Caco-2 (cell line): ENCODE measurements at places on chromosomes 13 and 19. TPM values are rescaled to one million over a fixed set of nuclear protein-coding genes. Genes with fewer than 3 reads are reported as not detected.

TEKTIP1 gene
- 1.5 and 1.9 TPM in 2 replicates for total RNA-seq

DNA sequence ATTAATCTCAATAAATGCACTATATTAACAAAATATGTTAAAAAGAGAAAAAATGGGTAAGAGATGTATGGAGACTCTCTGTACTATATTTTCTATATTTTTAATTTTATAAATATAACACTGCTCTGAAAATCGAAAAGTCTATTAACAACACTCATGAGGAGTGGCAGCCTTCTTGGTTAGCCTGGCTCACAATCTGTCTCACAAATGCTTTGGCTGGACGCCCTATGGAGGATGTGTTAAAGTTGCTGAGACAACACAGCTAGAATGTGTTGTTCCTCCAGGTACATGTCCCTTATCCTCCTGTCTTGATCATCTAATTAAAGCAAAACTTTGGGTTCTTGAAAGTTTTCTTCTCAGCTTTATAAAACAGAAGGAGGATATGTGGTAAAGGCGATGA is 396.6 kb upstream of the PCDH20 start:
- H3K27me3 ChIP-seq = no peaks in the 10 kb centered on the region
- no peak overlapping the region for H3K4me3 ChIP-seq
- H3K27ac ChIP-seq = no peak overlapping the region
- DNase-seq = no peak
- H3K36me3 ChIP-seq = no peaks in the 10 kb centered on the region
- no peaks in the 10 kb centered on the region for H3K4me1 ChIP-seq

ZNF223 gene
- 9.9 and 11.3 TPM in 2 replicates for total RNA-seq

- H3K4me3 ChIP-seq = no peak overlapping the region
- no peak for DNase-seq
- H3K27me3 ChIP-seq = no peaks in the 10 kb centered on the region
- H3K36me3 ChIP-seq = no peaks in the 10 kb centered on the region
- no peaks in the 10 kb centered on the region for H3K4me1 ChIP-seq
- no peak overlapping the region for H3K27ac ChIP-seq
These were observed 1618.7 kb downstream of the OLFM4 start for GRCh38 chr13:54647275-54647674.

PLK5 gene
- total RNA-seq = 0.19 TPM in 1 of 2 replicates, not detected in the other

DNA sequence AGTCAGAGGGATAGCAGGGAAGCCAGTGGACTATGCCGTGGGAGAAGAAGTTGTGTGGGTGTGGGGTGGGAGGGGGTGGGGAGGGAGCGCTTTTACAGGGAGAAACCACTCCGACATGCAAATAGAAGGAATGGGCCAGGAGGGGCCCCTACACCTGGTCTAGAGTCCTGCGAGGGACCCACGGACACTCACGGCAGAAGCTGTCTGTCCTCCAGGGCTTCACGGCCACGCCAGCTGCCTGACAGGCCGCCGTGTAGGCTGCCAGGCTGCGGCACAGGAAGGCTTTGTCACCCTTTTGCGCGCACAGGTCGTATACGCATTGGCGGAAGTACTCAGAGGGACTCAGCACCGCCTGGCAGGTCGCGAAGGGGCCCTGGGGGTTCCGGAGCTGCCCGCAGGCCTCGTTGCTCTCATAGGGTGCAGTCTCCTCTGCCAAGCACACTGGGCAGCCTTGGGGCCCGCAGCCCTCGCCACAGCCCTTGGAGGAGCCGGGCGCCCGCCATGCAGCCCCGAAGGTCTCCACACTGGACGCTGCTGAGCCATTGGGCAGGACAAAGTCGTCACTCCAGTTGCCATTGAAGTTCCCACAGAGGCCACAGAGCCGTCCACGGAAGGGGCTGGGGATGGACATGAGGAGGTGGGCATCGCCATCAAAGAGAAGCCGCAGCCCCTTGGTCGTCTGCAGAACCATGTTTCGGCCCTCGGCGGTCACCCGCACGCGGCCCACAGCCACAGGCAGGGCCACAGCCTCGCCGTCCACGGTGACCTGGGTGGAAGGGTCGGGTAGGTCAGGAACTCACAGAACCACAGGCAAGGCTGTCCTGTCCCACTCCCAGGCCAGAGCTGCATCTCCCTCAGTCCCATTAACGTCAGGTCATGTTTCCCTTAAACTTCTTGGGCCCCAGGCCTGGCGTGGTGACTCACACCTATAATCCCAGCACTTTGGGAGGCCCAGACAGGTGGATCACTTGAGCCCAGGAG is 26.0 kb upstream of the FBL start:
- no peak overlapping the region for H3K27ac ChIP-seq
- no peaks in the 10 kb centered on the region for H3K4me1 ChIP-seq
- H3K27me3 ChIP-seq = no peaks in the 10 kb centered on the region
- no peak overlapping the region for H3K4me3 ChIP-seq
- DNase-seq = no peak

DNA sequence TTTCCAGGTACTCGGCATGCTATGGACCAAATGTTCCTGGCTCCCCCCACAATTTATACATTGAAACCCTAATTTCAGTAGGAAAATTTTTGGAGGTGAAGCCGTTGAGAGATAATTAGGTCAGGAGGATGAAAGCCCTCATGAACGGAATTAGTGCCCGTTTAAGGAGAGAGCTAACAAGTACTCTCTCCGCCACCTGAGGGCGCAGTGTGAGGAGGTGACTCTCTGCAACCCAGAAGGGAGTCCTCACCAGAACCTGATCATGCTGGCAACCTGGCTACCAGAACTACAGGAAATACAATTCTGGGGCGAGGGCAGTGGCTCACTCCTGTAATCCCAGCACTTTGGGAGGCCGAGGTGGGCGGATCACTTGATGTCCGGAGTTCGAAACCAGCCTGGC is 397.8 kb downstream of the SLITRK5 start:
- peak; percentile 57 for DNase-seq
- H3K4me1 ChIP-seq = no peaks in the 10 kb centered on the region
- H3K36me3 ChIP-seq = no peaks in the 10 kb centered on the region
- H3K27ac ChIP-seq = no peak overlapping the region
- H3K27me3 ChIP-seq = no peaks in the 10 kb centered on the region

- H3K27ac ChIP-seq = peak within 1 kb of the TSS; percentile 95
- H3K4me3 ChIP-seq = peak within 1 kb of the TSS; percentile 92
- peaks cover 4% of the 10 kb centered on the region for H3K36me3 ChIP-seq
- H3K27me3 ChIP-seq = no peaks in the 10 kb centered on the region
- no peaks in the 10 kb centered on the region for H3K4me1 ChIP-seq
These were observed at the start of gene CRB3 for GRCh38 chr19:6464070-6464873. CRB3 (plus strand) TSS chr19:6464271; CDS start chr19:6464702, 431 bp downstream.

DNA sequence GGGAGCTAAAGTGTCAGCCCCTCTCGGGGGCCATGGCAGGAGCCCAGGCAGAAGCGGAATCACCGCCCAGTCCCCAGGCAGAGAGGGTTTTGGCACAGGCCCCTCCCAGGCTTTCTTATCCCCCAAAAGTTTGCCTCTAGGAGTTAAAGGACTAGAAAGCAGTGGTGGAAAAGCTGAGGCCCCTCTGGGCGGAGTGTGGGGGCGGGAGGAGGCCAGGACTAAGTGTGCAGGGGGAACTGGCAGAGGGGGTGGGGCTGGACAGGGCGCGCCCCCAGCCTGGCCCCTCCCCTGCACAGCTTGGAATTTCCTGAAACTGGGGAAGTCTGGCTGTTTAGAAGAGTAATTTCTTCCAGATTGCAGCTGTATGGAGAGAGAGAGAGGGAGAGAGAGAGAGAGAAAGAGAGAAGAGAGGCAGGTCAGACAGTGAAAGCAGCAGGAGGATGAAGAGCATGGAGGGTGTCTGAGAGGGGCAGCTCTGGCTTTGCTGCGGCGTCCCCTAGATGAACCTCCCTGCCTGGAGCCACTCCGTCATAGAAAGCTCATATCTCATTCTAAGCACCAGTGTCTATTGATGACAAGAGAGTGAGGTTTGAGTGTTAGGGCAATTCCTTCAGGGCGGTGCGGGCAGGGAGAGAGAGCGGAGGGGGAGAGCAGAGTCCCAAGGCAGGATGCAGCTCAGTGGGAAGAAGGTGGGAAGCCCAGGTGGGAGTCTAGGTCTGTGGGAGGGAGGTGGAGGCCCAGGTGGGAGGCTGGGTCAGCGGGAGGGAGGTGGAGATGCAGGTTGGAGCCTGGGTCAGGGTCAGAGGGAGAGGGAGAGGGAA is at the start of gene CDC42EP5:
Gene CDC42EP5 (minus strand): TSS at position 226 of the 821 bp plus-strand sequence. CDS start 7,749 bp downstream, outside the sequence.
- peaks cover 21% of the 10 kb centered on the region for H3K4me1 ChIP-seq
- DNase-seq = peak; percentile 72
- peak within 1 kb of the TSS; percentile 26 for H3K27ac ChIP-seq
- H3K27me3 ChIP-seq = no peaks in the 10 kb centered on the region
- H3K4me3 ChIP-seq = peak within 1 kb of the TSS; percentile 23
- no peaks in the 10 kb centered on the region for H3K36me3 ChIP-seq

- no peak overlapping the region for H3K4me3 ChIP-seq
- H3K27me3 ChIP-seq = no peaks in the 10 kb centered on the region
- no peaks in the 10 kb centered on the region for H3K36me3 ChIP-seq
These were observed 104.4 kb downstream of the ZNF486 start for GRCh38 chr19:20271215-20271926.

DNA sequence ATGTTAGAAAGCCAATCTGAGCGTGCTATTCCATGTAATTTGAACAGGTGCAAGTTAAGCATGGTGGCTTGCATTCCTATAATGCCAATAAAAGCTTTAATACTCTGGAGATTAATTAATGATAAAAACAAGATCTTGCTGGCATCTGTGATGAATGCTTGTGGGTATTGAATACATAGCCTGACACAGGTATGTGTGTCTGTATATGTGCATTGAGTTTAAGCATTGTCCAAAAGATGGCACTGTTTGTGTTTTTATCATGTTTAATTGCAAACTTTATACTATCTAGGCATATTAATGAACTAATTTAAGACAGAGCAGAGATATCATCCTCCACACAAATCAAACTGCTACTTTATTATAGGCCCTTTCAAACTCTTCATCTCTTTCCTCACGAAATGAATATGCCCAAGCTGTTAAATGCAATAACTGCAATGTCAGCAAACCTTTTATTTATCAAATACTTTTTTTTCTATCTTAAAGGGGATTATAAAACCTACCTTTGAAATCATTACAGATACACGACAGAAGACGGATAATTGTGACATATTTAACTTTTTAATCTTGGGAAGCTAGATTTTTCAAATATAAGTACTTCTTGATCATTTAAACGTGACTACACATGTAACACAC is 86.5 kb downstream of the TNFSF11 start:
- no peaks in the 10 kb centered on the region for H3K27me3 ChIP-seq

DNA sequence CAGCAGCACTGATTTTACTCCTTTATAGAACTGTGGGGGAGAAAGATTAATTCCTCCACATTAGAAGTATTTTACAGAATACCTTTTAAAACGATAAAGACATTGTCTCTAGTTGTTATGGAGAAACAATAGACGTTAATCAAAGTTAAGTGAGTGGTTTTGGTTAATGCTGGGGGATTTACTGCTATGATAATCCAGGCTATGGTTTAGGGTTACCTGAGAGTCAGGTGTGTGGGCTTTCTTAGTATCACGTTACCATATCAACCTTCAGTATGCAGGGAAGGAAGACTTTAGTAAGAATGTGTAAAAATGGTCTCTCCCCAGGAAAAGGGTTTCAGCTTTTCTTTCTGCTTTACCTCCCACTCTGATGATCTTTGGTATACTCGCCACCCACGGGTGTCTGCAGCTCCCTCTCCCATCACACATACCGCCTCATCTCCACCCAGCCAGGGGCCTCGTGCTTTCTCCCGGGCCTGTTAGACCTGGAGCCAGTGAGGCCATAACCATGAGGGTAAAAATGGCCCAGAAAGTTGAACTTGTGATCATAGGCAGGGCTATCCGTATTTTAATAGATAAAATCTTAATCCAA is 45.6 kb upstream of the WDFY2 start:
- no peaks in the 10 kb centered on the region for H3K27me3 ChIP-seq
- DNase-seq = no peak
- H3K27ac ChIP-seq = no peak overlapping the region
- no peaks in the 10 kb centered on the region for H3K36me3 ChIP-seq
- H3K4me3 ChIP-seq = no peak overlapping the region

DNA sequence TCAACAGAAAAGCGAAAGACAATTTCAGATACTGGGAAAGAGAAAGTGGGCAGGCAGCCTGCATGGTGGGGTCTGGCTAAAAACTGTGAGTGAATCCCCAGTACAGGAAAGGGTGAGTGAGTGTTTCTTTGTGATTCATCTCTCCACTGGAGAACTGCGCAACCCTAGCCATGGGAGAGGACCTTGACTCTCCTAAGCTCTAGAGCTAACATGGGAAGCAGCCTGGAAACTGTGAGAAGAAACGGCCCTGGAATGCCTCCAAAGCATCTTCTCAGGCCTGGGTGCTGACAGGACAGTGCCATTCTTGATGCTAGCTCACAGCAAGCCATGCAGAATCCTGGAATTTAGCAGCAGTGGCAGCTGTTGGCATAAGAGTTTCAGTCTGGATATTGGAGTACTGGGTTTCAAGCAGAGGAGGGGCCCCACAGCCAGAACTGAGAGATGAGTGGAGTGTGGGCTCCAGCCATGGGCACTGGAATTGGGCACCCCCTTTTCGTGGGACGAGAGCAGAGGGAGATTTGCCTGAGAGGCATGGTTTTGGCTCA is 18.7 kb upstream of the SLAIN1 start:
- H3K36me3 ChIP-seq = no peaks in the 10 kb centered on the region
- no peak overlapping the region for H3K4me3 ChIP-seq
- no peaks in the 10 kb centered on the region for H3K4me1 ChIP-seq
- DNase-seq = no peak

- H3K27ac ChIP-seq = no peak overlapping the region
- H3K36me3 ChIP-seq = no peaks in the 10 kb centered on the region
- no peak overlapping the region for H3K4me3 ChIP-seq
- no peak for DNase-seq
- no peaks in the 10 kb centered on the region for H3K27me3 ChIP-seq
These were observed 94.1 kb downstream of the PCCA start for GRCh38 chr13:100182900-100183490.

DNA sequence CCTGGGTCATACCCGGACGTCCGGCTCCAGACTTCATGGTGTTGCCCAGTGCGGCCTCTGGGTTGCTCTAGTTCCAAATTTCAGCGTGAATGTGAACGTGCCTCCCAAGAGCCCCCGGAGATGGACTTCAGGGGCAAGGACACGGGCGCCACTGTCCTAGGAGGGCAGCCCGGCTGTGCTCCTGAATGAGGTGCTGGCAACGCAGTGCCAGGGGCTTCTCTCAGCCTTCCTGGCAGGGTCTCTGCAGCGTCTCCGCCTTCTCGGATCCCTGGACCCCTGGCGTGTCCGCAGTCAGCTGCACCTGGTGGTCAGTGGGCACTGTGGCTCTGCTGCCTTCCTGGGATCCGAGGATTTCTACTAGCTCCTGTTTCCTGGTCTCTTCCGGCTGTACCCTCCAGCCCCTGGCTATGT is 101.7 kb upstream of the MCF2L start:
- no peak for DNase-seq
- H3K4me3 ChIP-seq = no peak overlapping the region
- H3K4me1 ChIP-seq = no peaks in the 10 kb centered on the region
- H3K36me3 ChIP-seq = peaks cover 3% of the 10 kb centered on the region
